ENCODE measurements at places on chromosomes 12 and 14.

- no peak for DNase-seq
Measured at GRCh38 chr12:4203772-4204376, 69.7 kb upstream of the CCND2 start.

- DNase-seq = no peak
Measured at GRCh38 chr12:7961395-7962178, 25.6 kb upstream of the SLC2A3 start.

DNA sequence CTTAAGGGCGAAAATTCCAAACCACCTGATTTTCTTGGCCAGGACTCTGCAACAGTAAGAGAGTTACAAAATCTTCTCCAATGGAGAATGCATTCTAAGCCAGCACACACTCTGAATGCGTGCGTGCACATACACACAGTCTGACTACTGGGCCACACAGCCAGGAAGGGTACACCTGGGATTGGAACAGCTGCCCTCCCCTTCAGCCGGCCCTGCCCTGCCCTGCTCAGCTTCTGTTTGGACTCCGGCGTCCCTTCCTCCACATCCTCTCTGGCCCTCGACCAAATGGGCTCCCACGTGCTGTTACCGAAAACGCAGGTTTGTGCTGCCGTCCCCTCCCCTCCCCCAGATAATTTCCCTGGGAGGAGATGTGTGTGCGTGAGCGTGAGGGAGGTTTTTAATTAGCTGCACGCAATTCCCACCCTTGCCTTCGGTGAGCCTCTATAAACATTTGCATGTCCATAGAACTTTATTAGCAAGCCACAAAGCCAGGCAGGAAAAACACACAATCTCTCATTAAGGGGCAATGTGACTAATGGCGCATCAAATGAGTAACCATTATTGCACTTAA is 43.0 kb downstream of the CCNK start:
- no peak for DNase-seq

DNA sequence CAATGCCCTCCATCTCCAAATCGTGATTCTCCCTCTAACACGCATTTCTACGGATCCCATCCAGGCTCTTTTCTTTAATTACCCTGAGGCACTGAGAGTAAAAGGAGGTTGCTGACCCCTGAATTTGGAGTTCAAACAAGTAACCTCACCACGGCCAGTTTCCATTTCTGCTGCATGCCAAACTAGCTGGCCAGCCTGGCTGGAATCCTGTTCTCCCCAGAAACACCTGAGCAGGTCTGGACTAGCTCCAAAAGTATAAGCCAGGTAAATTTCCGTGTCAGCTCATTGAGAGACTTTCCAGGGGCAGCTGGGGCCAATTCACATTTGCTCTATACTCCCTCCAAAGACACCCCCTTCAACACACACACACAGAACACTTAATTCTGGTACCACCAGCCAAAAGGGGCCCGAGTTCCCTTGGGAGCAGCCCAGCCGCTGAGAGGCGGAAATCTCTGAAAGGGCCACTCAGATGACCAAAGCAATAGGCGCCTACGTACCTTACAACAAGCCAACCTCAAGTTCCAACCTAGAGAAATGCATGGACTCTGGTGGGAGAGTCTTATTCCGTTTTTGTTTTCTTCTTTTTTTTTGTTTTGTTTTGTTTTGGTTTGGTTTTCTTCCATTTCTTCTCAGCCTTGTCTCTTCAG is 131.4 kb downstream of the NDUFA12 start:
- no peak for DNase-seq

GRCh38 chr14:100058777-100059437 is 6.3 kb upstream of the EVL start:
- no peak for DNase-seq

DNA sequence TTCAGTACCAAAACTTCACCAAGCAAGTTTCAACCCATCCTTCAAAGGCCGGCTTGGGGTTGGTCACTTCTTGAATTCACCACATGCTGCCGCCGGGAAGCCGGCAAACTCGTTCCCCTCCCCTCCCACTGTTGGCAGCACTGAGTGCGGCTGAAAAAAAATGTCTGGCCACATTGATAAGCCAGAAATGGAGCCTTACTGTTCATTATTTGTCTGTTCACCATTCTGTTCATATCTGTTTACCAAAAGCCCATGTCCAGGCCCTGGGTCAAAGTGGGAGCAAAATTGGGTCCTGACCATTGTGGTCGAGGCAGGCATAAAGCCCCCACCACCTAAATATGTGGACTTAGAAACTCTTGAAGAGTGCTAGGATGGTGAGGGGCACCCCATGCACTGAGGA is 7.3 kb upstream of the HSP90AA1 start:
- DNase-seq = no peak

DNA sequence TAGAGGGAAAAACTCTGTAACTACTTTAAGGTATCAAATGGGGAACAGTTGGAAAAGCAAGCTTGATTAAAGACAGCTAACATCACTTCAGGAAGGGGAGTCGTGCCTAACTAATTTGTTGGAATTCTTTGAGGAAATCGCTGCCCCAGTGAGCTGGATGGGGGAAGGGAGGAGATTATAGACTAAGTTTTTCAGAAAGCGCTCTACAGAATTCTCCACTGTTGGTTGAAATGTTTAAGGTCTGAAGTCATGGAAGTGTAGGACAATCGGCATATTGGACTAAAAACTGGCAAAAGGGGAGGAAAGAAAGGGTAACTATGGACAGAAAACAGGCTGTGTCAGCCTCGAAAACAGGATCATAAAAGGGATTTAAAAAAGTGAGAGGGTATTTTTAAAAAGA is 229.9 kb upstream of the HMGA2 start:
- DNase-seq = no peak

DNA sequence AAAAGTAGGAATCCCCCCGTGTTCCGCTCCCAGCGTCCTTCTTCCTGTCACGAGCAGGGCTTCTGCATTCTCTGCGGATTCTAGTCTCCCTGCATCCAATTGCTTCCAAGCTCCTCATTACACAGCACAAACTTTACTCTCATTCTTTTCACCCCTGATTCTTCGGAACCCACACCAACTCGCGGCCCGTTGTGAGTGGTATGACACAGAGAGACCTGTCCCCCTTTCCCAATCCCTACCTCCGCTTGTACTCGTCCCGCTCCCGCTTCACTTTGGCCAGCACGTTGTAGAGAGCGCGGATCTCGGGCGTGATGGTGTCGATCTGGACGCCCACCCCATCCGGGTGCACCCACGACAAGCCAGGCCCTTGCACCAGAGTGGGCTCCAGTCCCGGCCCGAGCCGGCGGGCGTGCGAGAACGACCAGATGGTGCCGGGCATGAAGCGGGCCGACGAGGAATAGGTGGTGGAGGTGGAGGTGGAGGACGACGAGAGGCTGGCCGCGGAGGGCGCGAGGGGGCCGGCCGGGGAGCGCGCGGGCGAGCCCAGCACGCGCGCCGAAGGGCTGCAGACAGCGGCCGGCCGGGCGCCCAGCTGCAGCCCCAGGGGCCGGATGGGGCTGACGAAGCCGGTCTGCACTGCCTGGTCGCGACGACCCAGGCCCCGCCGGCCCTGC is 687 bp downstream of the IFFO1 start:
- no peak for DNase-seq

GRCh38 chr14:73359445-73359844 is 98.9 kb downstream of the NUMB start:
- DNase-seq = no peak

- DNase-seq = no peak
Measured at GRCh38 chr12:105741786-105742566, 396.8 kb downstream of the NUAK1 start.

DNA sequence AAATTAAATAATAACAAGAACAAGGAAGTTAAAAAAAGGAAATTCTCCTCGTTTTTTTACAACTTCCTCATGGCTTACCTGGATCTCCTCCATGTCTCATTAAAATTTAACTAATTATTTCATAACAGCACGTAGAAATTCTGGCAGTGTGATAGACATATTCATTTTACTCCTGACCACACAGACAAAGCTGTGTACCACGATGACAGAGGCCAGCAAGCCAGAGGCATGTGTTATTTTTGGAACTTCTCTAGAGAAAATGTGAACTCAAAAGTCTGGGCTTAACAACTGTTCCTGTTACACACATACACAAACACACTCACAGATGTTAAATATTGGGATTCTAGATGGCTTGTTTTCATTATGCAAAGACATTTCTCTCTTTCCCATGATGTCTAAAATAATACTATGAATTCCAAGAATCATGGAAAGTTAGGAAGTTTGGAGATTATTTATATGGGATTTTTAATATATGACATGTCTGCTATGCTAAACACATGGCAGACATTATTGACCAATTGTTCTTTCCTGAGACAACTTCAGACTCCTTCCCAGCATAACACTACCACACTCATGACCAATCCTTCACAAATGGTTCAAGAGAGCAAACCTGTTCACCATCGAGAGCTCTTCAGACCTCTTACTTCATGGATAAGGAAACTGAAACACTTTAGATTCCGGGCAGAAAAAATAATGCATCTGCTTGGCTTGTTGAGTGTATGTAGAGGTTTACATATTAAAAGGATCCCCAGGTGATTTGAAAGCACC is 158.7 kb downstream of the DACT1 start:
- DNase-seq = no peak

DNA sequence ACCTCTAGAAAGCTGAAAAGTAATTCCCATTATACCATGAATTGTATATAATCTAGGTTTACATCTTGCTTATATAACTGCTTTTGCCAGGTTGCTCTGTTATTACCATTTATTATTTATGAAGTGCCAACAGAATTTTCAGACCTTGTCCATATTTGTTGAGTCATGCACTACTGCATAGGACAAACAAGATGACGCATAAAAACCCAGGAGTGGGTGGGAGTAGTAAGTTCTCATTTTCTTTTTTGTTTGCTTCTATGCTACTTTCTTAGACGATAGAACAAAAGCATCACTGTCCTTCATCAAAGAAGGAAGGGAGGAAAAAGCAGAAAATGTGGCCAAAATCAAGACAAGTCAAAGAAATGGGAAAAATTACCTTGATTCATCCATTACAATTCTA is 119.0 kb upstream of the RASSF8 start:
- no peak for DNase-seq

GRCh38 chr12:124296295-124296915 is 1.5 kb downstream of the RFLNA start:
- no peak for DNase-seq

Measured in activated CD8-positive, alpha-beta memory T cell treated with anti-CD3 and anti-CD28 coated beads for 1 hour (primary cell).